ENCODE measurements at places on chromosomes 12 and 14.

GRCh38 chr14:29759521-29760340, 167.9 kb downstream of the PRKD1 start:
- no peak for DNase-seq

GRCh38 chr12:5348491-5348890, 83.4 kb upstream of the NTF3 start:
- DNase-seq: no peak

DNA sequence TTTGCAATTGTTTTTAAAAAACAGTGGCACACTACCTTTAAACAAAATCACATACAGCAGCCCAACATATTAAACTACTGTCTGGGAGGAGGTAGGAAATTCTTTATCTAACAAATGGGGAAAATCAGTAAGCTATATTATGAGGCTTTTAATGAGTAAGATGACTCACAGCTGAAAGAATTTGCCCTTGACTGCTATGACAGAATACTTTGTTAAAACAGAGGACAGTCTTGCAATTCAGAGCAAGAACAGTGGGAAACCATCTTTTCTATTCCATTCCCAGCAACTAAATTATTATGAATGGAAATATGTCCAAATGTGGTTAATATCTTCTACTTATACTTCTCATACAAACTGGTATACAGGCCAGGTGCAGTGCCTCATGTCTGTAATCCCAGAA, 49.2 kb upstream of the SGPP1 start:
- DNase-seq: peak; percentile 37

- DNase-seq: peak; percentile 5
Observed at GRCh38 chr14:100911665-100912316, 8.3 kb upstream of the RTL1 start.

DNA sequence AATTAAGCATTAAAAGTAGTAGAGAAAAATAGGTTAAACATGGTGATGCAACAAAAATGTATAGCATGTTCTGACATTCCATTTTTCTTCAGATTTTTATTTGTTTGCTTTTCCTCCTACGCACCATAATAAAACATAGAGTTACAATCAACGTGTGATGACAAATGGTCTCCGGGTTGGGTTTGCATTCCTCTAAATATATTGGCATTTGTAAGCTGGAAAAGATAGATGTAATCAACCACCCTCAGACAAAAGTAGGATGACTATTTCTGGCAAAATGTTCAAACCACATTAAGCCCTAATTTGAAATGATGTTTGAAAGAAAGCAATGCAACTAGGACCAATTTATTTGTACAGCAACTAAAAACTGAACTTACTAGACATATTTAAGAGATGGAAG, 58.4 kb downstream of the SLC25A21 start:
- DNase-seq: no peak

- peak; percentile 32 for DNase-seq
Observed at GRCh38 chr14:77372304-77372841, 4.5 kb downstream of the TMED8 start.

- no peak for DNase-seq
Observed at GRCh38 chr14:72024504-72024903, 92.3 kb downstream of the RGS6 start.

DNA sequence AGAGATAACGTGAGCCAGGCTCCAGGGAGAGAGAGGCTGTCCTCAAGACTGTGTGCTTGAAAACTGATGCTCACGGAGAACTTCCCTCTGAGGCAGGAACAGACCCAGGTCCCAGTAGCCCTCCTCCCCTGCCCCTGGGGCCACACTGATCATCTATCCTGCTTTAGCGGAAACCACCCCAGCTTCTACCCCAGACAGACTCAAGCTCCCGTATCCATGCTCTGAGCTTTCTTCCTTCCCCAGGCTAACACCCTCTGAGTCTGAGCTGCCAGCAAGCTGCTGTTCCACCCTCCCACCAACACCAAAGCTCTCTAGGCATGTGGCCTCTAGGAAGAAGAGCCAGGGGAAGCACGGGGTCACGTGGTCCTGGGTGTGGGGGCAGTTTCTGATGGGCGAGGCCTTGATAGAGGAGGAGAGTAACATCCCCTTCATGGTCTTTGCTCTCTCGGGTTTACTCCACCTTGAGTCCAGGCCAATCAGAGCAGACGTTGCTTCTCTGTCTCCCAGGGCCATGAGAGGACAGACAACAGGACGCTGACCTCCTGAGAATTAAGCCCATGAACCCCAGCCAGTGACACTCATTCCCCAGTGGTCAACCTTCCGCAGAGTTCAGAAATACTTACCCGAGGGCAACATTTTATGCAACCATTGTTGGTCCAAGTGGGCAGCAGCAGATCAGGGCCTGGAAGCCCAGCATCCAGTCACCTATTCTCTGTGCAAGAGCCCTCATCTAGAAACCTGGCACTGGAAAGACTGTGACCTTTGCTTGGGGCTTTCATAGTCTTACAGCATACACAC, 1.4 kb downstream of the PCK2 start:
- peak; percentile 67 for DNase-seq

DNA sequence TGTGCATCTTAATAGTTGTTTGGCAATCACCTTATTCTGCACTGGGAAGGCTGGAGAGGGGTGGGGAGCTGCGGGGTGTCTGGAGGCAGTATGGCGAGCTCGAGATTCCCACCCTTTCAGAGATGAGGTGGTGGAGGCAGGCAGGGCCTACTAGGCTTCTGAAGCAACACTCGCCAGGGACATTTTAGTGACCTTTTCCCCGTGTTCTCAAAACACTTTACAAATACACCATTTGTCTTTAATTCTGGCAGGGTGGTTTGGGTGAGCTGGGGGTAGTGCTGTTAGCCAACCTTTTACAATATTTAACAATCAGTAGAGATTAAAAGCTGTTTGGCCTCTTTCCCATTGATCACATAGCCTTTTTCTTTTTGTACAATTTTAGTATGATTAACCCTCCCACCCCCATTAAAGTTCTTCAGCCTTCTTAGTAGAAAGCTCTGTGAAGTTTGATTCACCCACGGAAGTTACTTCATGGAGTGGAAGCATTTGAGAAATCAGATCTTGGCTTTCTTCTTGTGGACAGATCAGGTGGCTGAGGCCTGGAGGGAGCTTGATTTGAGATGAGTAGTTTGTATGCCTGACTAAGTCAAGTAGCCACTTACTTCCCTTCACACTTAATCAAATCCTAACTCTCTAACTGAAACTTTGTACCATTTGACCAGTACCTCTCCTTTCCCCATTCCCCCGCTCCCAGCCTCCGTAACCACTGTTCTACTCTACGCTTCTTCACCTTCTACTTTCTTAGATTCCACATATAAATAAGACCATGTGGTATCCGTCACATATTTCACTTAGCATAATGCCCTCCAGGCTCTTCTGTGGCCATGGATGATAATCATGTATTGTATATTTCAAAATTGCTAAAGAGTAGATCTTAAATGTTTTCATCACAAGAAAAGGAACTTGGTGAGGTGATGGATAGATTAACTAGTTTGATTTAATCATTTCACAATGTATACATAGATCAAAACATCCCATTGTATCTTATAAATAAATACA, 41.0 kb downstream of the TRAF3 start:
- DNase-seq: no peak

- peak; percentile 26 for DNase-seq
Observed at GRCh38 chr14:99899578-99900178, 106.5 kb downstream of the EML1 start.

GRCh38 chr12:1880876-1881275, 37.6 kb downstream of the CACNA2D4 start:
- DNase-seq: peak; percentile 3

- no peak for DNase-seq
Observed at GRCh38 chr12:21763531-21763930, 11.0 kb downstream of the KCNJ8 start.

GRCh38 chr14:54784657-54785056, 118.0 kb downstream of the GCH1 start:
- DNase-seq: no peak

- no peak for DNase-seq
Observed at GRCh38 chr12:79056775-79057174, 192.2 kb downstream of the SYT1 start.

- no peak for DNase-seq
Observed at GRCh38 chr12:116980083-116980482, 69.3 kb downstream of the FBXW8 start.

GRCh38 chr12:49946497-49946896, 4.0 kb upstream of the AQP2 start:
- no peak for DNase-seq

DNA sequence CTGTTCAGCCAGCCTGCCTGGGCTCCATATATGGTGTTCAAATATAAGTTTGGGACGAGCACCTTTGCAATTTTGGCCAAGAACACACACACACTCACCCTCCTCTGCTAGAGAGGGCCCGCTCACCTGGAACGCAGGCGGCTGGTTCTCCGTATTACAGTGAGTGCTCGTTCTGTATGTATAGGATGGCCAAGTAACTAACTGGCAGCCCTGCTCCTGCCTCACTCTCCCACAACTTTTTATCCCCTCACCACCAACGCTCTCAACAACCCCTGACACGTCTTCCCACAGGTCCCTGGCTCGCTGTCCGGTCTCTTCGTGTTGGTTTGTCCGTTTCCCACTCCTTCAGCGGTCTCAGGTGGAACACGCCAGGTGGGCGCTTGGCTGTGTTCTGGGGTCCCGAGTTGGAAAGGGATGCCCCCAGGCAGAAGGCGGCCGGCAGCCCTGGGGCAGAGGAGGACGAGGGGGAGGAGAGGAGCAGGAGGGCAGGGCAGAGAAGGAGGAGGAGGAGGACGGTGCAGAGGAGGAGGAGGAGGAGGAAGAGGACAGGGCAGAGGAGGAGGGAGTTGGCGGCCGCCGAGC, 398 bp upstream of the MSRB3 start:
- DNase-seq: no peak

GRCh38 chr14:32625211-32625610, 296.1 kb downstream of the AKAP6 start:
- DNase-seq: no peak

DNA sequence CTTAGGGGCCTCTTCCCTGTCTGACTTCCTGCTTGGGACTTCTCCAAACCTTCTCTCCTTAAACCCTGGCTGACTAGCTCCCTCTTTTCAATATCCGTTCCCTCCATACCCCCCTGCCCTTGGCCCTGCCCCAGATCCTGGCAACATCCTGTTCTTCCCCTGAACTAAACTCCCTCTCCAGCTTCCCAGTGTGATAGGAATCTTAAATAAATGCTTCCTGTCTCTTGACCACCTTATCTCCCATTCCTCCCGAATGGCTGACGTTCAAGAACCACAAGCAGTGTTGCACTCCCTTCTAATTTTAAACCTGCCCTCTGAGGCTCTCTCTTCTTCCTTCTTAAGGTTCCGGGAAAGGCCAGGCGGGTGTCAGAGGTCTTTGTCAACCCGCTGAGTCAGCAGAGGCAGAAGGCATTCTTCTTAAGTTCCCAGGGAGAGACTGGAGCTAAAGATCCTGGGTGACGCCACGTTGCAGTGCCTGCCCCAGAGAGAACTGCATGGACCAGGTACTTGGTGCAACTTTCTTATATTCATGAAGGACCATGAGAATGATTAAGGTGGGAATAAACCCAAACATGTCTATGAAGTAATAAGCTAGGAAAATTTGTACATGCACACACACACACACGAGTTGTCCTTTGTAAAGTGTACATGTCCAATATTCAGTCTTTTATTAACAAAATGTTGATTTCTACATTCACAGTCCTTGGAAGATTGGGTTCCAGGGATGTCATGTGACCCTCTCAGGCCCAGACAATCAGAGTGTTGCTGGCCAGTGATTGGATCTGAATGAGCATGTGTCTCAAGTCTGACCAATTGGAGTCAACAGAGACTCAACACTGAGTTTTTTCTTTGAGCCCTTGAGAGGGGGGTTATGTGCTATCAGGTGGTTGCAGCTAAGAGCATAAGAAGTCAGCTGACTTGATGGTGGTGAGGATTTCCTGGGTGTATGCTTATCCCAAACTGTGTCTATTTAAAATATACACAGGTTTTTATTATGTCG, 420.2 kb upstream of the TBX3 start:
- DNase-seq: no peak

GRCh38 chr12:64577046-64577445, 33.2 kb upstream of the RASSF3 start:
- no peak for DNase-seq

DNA sequence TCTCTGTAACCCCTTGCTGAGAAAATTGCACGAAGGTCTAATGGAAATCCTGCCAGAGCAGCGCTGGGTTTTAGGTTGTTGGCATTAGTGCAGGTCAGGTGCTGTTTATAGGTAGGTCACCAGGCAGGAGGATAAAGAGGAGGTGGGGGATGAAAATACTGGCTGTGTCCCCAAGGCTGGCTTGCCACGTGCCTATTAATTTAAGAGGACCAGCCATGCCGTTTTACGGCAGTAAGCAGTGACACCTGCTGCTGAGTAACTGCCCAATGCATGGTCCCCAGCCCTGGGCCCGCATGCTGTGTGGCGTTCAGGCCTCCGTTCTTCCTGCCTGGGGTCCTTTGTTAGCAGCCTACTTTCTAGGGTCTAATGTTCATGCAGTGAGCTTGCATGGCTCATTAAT, 67.2 kb downstream of the WDR20 start:
- no peak for DNase-seq

DNA sequence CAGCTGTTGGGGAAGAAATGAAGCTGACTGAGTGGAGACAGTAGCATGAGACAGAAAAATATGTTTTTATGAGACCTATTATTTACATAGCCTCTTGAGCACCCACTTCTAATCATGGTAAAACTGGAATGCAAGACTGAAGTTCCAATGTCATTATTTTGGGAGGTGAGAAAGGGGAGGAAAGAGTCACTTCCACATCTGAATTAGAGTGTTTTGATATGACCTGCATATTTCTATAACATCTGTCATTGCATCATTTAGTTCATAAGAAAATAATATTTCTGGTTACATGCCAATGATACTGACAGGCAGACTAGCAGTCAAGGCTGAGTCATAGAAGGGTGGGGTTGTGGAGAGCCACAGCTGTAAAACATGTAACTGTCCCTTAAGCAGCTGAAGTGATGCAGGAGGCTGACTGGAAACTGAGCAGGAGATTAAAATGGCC, 26.7 kb downstream of the NTN4 start:
- DNase-seq: peak; percentile 63

DNA sequence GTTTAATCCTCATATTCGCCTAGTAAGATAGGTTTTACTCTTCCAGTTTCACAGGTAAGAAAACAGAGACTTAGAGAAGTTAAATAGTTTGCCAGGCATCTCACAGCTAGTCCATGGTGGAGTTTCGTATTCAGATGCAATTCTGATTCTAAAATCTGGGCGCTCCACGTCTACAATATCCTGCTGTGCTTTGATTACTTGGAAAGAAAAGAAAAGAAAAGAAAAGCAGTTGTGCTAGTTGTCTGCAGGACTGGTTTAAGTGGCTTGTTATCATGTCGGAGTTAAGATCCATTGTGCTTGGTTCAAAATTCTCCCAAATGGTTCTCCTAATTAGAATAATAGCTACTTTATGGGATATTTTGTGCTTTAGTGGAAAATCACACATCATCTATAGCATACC, 18.6 kb downstream of the AKAP3 start:
- DNase-seq: no peak

- peak; percentile 41 for DNase-seq
Observed at GRCh38 chr12:59808317-59808910, 212.6 kb downstream of the SLC16A7 start.

DNA sequence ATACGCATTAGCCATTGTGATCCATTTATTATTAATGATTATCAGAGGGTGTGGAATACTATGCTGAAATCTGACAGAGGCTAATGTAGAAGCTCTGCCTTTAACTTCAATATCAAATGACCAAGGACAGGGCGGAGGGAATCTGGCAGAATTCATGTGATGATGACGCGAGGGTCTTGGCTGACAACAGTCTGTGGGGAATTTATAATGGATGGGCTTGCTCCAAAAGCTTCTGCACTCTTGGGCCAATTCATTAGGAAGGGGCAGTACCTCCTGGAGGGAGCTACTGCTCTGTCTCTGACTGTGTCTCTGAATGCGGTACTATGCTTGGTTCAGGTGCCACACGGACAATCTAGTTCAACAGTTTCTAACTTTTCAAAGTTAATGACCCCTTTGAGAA, 46.2 kb downstream of the GALNT8 start:
- DNase-seq: no peak
